Astrocyte of the hippocampus (primary cell): ENCODE measurements at places on chromosomes 3 and 15.

GRCh38 chr3:102979191-102979590, 544.4 kb downstream of the ZPLD1 start:
- peak; percentile 20 for DNase-seq

DNA sequence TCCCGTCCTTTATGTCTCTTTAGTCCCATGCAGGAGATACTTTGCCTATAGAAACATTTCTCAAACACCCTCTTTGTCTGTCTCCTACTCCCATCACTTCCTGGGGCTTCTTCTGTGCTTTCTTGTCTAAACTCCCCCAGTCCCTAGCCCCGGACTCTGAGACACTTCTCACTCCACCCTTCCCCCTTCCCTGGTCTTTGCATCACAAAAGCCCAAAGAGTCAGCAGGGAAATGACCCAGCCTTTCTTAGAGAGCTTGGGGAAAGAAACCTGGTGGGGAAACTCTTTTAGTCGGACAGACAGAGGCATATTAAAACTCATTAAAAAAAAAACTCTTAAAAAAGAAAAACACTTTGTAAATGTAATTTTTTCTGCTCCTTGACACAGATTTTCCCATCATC, 211.2 kb downstream of the TJP1 start:
- no peak for DNase-seq

- no peak for DNase-seq
Observed at GRCh38 chr3:186258968-186259367, 103.1 kb downstream of the DGKG start.

DNA sequence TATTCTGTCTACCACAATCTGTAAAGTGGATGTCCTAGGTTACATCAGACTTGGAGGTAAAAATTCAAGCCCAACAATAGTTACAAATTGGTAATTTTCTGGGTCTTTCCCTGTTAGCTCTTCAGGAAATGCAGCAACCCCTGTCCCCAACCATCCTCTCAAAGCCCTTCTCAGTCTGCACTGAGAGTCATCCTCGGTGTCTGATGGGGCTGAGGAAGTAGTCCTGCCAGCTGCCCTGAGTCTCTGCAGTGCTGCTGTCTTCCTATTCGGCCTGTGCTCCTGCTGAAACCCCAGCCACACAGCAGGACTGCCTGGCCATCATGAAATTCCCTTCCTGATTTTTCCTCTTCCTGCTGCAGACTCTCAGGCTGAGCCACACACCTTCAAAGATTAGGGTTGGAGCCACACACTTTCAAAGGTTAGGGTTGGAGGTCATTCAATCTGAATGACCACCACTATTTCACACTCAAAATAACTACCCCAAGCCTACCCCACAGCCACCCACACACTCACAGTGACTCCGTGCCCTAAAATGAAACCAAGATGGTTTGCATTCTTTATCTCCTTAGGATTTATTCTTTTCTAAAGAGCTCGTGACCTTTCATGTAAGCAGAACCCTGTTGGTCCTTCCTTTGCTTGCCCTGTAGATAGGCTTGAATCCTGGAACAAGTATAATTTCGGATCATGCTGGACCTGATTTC, 17.6 kb downstream of the TRIM42 start:
- DNase-seq, result no peak

DNA sequence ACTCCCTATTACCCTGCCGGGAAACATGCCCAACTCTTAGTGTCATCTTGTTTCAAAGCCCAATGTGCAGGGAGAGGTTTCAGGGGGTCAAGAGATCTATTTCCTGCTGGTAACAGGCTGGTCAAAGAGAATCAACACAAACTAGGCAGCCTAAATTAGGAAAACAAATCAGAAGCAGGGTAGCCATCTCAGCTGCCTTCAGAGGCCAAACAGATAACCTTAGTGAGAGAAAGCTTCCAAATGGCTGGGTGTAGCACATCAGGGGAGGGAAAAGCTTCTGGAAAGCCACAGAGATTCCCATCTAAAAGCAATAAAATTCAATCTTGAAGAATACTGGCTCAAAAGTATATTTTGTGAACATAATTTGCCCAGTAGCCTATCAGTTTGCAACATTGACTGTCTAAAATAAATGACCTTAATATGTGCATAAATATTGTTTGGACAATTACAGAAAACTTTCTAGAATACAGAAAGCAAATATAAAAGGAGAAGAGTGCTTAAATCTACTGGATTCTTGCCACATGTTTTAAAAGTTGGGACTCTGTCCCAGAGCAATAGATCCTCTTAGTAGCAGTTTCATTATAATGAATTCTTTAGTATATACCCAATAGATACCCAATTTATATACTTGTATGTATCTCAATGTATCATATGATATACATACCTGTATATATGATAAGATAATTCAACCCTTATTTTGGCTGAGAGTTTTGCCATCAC, 371.9 kb upstream of the RARB start:
- no peak for DNase-seq

DNA sequence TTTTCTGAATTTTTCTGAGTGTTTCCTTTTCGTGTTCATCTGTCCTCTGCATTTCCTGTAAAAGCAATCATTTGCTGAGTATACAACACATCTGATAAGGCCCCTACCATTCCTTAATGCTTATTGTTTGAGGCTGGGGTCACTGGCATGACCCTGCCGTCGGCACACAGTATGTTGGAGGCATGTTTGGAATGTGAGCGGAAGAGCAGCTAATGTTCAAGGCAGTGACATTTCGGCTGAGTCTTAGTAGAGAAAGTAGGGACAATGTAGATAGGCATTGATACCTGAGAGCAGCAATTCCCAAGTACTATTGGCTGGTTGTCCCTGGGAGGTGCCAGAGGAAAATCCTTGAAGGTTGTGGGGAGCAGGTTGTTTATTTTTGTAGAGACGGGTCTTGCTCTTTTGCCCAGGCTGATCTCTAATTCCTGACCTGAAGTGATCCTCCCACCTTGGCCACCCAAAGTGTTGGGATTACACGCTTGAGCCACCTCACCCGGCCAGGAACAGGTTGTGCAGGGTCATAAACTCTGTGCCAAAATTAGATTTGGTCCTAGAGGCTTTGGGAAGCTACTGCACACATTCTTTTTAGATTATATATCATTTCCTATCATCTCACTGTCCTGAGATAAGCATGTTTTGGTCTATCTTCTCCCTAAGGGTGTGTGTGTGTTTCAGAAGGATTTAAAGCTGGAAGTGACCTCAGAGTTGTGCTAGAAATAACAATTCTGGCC, 13.5 kb downstream of the PTPN23 start:
- DNase-seq, result peak; percentile 29

DNA sequence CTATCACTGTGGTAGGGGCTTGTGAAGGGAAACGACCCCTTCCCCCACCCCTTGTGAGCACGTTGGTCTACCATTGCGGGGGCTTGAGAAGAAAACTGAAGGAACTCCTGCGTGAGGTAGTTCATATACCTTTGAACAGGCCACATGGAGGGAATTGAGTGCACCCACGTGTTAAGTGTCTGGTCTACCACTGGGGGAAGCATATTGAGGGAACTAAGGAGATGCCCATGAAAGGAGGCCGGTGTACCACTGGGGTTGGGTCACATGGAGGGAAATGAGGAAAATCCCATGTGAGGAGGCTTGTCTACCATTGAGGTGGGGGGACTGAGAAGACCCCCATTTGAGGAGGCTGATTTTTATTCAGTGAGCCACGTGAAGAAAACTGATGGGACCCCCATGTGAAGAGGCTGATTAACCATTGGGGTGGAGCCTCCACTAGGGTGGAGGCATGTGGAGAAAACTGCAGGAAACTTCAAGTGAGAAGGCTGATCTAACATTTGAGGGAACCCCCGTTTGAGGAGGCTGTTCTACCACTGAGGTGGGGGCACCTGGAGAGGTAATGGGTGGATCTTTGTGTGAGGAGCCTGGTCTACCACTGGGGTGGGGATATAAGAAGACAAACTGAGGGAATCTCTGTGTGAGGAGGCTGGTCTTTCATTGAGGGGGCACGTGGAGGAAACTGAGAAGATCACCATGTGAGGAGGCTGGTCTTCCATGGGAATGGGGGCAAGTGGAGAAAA, 163.2 kb downstream of the FBLN2 start:
- DNase-seq, result no peak

DNA sequence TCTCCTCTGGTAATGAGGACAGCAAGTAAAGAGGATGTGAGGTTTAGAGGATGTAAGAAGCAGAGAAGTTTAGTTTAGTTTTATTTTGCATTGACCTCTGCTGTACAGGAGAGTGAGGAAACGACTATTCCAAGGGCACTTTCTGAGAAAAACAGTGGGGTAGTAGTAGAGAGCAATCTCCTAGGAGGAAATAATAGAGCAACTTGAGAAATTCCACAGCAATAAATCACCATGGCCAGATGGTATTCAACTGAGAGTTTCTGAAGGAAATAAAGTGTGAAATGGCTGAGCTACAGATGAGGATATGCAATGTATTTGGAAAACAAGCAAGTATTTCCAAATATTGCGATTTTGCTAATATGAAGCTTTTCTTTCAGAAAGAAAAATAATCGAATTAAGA, 118.9 kb downstream of the DPH6 start:
- peak; percentile 70 for DNase-seq

- DNase-seq, result no peak
Observed at GRCh38 chr3:116842254-116842957, 132.8 kb downstream of the TUSC7 start.

DNA sequence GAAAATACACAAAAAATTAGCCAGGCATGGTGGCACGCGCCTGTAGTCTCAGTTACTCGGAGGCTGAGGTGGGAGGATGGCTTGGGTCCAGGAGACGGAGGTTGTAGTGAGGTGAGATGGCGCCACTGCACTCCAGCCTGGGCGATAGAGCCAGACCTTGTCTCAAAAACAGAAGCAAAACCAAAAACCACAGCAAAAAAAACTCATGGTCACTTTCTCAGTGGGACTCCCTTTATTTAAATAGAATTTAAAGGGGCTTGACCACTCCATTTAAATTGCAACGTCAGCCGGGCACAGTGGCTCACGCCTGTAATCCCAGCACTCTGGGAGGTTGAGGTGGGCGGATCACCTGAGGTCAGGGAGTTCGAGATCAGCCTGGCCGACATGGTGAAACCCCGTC, 32.8 kb downstream of the ARHGAP31 start:
- no peak for DNase-seq

GRCh38 chr3:172280406-172281051, 167.7 kb downstream of the GHSR start:
- peak; percentile 70 for DNase-seq

DNA sequence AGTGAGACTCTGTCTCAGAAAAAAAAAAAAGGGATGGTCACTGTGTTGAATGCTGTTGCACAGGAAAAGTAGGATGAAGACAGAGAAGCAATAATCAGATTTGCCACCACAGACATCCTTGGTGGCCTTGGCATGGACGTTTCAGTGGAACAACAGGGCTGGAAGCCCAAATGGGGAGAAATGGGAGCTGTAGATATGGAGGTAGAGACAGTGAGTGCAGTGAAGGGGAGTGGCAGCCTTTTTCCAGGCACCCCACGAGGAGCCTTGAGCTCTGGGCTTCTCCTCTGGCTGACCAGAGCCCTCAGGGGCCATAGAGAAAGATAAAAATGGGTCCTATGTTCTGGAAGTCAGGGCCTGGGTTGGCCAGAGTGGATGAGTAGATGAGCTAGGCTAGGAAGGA, 12.3 kb upstream of the DOCK3 start:
- DNase-seq, result no peak

DNA sequence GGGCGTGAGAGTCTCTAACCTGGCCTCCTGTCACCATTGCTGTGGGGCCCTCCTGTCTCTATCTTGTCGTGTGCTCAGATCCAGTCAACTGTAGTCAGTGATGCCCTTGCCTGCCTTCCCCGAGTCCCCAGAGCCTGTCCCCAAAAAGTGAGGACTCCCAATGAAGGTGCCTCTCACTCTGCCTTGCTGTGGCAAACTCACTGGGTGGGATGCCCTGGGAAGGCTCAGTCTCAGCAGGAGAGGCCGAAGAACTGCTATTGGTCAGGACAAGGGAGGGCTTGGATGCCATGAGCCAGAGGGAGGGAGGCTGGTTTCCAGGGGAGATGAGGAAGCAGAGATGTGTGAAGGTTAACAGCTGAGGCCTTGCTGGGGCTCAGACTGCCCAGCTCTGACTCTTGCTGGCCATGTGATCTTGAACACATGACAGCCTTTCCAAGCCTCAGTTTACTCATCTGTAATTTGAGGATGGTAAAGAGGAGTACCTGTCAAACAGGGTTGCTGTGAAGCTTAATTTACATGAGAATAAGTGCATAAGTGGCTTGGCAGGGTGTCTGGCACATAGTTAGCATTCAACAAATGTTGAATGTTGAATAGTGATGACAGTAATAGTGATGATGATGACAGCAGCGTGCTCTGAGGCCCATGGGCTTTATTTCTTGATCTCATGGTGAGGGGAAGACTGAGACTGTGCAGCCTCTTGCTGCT, 8.2 kb downstream of the KY start:
- no peak for DNase-seq

DNA sequence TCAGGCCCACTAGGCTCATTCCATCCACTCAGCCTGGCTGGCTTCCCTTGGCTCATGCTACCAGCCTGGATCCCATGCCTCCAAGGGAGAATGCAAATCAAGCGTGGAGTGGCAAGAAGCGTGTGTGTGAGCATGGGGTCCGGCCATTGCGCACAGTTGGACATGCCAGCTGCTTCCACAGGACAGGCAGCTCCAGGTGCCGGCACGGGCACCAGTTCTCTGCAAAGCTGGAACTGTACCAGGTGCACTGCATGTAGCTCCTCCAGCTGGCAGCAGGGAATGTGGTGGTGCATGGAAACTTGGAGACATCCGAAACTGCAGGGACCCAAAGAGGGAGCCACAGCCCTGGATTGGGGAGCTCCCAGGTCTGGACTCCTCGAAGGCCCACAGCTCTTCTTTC, 449.8 kb downstream of the EPHA6 start:
- no peak for DNase-seq

DNA sequence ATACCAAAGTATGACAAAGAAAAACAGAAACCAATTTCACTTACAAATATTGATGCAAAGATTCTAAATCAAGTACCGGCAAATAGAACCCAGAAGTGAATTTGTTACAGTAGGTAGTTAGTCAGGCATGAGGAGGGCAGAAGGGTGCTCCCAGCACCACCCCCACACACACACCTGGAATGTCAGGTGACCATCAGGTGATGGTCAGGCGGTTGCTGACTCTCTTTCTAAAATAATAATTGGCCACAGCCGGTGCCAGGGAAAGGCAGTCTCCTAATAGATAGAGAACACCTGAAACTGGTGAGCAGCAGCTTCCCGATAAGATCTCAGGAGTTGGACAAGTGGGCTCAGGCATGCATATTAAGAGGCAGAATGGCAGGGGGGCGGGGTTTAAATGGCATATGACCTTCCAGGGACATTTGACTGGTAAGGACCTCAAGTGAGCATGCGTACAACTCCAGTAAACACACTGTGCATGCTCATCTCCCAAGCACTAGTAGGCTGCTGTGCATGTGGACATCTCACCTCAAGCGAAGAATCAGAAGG, 131.1 kb downstream of the ANO10 start:
- DNase-seq, result no peak

DNA sequence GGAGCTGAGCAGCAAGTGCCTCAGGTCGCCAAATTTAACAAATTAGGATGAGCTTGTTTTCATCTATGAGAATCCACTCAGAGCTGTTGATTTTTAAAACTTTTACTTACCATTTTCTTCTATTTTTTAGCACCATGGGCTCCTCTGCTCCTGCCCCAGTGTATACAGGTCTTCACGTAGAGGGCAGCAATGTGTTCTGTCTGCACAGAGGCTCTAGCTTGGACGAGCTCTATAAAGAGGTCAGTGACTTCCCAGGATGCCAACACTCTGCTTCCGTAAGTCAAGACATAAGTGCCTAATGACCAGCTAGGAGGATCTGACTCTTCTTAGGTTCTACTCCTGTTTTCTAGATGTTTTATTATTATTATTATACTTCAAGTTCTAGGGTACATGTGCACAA, 41.2 kb upstream of the CNOT10 start:
- DNase-seq, result no peak

- no peak for DNase-seq
Observed at GRCh38 chr3:101932326-101933068, 83.2 kb downstream of the NFKBIZ start.
